Activated T-cell treated with anti-CD3 and anti-CD28 coated beads for 48 hours (primary cell): ENCODE measurements at places on chromosomes 1 and 21.

DNA sequence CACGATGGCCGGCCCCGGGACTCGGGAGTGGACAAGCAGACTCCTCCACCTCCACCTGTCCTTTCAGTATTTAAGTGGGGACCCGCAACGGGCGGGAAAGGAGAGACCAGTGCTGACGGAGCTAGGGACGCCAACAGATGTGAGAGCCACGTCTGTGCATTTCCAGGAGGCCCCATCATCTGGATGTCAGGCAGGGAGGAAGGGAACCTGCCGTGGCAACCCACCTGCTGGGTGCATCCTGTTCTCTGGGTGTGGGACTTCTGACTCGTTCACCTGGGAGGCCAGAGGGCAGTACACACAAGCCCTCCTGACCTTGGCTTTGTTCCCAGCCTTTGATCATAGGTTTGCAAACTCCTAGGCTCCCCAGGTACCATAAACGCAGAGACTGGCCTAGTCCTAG is 5.6 kb upstream of the PCBP3 start:
- DNase-seq = no peak

- no peak for DNase-seq
Observed at GRCh38 chr1:38153778-38154470, 107.3 kb upstream of the POU3F1 start.

DNA sequence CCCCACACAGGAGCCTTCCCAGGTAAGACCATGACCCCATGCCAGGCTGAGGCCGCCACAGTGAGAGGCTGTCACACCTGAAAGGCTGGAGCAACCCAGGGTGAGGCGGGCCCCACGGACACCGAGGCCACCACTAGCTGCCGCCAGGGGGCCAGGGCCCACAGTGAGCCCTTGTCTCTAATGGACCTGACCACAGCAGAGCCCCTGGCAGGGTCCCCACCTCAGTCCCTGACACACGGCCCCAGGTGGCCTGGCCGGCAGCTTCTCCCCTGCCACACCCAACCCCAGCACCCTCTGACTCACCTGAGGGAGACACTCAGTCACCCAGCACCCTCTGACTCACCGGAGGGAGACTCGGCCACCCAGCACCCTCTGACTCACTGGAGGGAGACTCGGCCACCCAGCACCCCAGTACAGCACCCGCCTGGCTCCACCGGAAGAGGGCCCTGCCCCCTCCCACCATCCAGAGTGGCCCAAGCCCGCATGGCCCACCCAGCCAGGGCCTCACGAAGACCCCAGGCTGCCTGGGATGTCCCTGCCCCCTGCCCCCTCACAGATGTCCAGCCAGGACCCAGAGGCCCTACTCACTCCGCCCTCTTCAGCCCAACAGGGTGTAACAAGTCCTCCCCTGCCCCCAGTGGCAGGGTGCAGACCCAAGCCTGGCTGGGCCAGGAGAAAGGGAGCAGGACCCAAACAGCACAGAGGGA is 4.4 kb downstream of the DVL1 start:
- peak; percentile 63 for DNase-seq

DNA sequence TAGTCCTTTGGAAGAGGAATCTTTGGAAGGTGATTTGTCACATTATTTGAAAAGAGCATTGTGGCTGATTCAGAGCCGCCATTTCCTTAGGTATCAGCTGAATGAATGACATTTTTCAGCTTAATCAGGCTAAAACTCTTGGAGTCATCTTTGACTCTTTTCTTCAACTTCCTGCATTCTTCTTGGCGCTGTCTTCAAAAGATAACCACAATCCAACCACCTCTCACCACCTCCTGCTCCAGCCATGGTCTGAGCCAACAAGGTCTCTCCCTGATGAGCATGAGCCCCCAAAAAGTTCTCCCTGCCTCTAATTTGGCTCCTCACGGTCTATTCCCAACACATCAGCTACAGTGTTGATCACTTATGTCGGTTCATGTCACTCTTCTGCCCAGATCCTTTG is 297.6 kb upstream of the RUNX1 start:
- no peak for DNase-seq

GRCh38 chr1:167584581-167584980 is 31.0 kb upstream of the CREG1 start:
- DNase-seq = no peak

GRCh38 chr1:90502194-90502593 is 214.9 kb downstream of the BARHL2 start:
- DNase-seq = no peak

GRCh38 chr1:25821630-25822091 is 1.9 kb downstream of the MTFR1L start:
- no peak for DNase-seq

- DNase-seq = no peak
Observed at GRCh38 chr21:29300807-29301138, 2.1 kb downstream of the BACH1 start.

GRCh38 chr21:29939924-29940275 is at the start of gene GRIK1:
Gene GRIK1 (minus strand): TSS chr21:29939996.
- DNase-seq = no peak

- no peak for DNase-seq
Observed at GRCh38 chr1:95888941-95889390, 655.0 kb downstream of the RWDD3 start.

DNA sequence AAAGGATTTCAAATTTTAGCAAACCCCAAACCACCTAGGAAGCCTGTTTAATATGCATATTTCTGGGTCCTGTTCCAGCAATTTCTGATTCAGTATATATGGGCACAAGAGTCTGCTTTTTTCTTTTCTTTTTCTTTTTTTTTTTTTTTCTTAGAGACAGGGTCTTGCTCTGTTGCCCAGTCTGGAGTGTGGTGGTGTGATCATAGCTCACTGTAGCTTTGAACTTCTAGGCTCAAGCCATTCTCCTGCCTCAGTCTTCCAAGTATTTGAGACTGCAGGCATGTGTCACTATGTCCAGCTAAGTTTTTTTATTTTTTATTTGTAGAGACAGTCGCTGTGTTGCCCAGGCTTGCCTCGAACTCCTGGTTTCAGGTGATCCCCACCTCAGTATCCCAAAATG is 34.8 kb downstream of the CCDC18 start:
- no peak for DNase-seq

DNA sequence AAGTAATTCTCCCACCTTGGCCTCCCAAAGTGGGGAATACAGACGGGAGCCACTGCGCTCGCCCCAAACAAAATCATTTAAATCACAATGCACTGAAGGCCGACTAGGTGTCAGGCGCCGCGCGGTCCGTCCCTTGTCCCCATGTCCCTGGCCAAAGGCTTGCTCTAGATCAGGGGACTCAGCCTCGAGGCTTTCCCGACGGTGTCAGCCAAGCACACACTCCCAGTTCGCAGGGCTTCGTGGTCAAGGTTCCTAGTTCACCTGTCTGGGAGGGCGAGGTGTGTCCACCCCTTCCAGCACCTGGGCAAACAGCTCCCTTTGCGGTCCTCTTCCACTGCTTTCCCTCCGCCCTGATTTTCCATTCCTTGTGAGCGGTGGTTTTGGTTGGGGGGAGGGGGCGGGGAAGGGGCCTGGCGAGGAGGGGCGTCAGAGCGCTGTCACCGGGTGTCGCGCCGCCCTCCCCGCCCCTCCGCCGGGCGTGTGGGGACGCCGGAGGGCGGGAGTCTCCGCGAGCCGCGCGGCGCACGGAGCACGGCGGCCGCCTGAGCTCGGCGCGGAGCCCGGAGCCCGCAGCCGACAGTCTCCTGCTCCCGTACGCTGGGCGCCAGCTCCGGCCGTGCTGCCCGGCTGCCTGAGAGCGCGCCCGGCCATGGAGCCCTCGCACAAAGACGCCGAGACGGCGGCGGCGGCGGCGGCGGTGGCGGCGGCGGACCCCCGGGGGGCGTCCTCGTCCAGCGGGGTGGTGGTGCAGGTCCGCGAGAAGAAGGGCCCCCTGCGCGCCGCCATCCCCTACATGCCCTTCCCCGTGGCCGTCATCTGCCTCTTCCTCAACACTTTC is at the start of gene STUM:
TSS of gene STUM (plus strand) at position 509 of the 838 bp plus-strand sequence. CDS start at position 650, 141 bp downstream.
- peak; percentile 18 for DNase-seq

GRCh38 chr1:245409341-245410195 is 254.8 kb downstream of the KIF26B start:
- no peak for DNase-seq

DNA sequence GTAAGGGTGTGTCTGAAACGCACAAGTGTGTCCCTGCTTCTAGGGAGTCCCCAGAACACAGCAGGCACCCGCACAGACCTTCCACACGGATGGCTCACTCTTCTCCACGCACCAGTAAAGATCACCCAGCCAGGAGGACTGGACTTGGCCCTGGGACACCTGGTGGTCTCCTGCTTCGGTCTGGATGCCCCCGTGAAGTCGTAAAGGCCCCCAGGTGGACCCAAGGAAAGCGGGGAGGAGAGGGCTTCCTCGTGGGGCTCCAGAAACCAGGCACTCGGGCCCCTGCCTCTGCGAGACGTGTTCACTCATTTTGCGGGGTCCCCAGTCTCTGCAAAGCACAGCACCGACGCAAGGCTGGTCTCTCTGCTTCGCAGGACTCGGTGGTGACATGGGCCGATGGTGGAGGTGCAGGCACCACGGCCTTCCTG is 20.2 kb upstream of the COL6A2 start:
- DNase-seq = no peak

- no peak for DNase-seq
Observed at GRCh38 chr21:26408511-26408910, 164.6 kb downstream of the CYYR1 start.

DNA sequence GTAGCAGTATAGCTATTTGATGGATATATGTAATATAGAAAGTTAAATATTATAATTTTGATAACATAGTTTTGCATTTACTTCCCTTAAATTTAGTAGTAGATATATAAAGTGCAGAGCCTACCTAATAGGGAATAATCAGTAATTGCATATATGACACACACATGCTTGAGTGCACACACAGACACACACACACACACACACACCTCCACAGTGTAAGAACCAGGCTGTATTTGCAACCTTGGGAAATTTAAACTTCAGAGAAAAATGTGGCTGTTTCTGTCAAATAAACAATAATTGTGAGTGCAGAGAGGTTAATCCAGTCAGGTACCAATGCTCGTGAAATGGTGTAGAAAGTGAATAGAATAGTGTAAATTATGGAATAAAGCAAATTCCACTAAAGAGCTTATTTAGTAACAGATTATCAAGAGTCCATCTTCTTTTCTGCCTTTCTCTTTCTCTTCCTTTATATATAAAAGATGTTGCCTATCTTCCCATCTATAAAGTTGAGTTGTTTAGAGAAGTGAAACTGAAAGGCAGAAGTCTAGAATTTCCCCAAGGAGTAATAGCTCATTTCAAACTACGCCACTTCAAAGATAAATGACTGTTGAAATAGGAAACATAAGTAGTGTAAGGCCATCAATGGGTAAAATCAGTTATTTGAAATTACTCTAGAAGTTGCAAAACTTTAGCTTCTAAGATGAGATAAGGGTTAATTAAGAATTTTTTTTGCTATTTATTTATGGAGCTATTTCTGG is 273.7 kb downstream of the SRGAP2C start:
- DNase-seq = no peak

- no peak for DNase-seq
Observed at GRCh38 chr1:236659792-236660587, 26.3 kb upstream of the ACTN2 start.

DNA sequence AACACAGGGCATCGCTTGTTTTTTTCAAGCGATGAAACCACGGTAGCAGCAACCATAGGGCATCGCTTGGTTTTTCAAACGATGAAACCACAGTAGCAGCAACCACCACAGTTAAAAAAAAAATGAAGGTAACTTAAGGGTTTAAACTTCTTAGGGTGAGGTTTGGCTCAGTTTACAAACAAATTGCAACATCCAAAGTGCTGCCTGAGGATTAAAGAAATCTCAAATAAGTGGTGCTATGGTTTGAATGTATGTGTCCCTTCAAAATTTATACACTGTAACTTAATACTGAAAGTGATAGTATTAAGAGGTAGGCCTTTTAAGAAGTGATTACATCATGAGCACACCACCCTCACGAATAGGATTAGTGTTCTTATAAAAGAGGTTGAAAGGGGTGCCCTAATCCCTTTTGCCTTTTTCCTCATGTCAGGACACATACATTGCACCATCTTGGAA is 6.4 kb upstream of the GBP5 start:
- DNase-seq = no peak

- no peak for DNase-seq
Observed at GRCh38 chr1:156194300-156194652, 372 bp downstream of the SLC25A44 start.

DNA sequence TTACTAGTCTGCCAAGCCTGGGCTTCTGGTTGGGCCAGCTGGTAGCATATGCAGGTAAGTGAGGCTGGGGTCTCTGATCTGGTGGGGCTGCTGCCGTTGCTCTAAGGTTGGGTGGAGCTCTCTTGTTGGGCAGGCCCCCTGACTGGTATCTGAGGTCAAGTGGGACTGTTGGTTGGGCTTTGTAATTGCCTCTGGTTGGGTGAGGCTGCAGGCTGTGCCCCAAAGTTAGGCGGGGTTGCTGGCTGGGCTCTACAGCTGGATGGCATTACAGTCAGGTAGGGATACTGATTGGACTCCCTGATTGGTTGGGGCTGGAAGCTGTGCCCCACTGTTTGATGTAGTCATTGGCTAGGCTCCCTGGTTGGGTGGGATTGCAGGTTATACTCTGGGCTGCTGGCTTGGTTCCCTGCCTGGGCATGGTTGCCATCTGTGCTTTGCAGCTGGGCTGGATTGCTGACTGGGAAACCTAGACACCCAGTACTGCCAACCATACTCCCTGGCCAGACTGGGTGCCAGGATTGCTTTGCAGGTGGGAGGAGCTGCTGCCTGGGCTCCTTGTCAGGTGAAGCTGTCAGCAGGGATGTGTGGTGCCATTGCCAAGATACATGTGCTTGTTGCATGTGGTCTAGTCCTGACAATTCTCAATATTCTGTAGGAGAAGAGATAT is 130.5 kb downstream of the RABGAP1L start:
- DNase-seq = no peak

GRCh38 chr1:11731691-11732283 is 4.1 kb upstream of the AGTRAP start:
- DNase-seq = no peak

DNA sequence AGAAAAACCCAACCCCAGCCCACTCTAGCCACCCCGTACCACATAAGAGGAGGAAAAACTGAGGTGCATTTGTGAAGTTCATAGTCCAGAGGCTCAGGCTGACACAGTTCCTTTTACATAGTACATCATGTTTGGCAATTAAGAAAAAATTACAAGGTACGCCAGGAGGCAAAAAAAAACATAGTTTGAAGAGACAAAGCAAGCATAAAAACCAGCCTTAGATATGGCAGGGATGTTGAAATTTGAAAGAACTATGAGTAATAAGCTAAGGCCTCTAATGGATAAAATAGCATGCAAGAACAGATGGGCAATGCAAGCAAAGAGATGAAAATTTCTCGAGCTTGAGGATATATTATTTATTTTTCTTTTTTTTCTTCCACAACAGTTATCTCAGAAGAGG is 31.9 kb downstream of the MIXL1 start:
- DNase-seq = no peak

DNA sequence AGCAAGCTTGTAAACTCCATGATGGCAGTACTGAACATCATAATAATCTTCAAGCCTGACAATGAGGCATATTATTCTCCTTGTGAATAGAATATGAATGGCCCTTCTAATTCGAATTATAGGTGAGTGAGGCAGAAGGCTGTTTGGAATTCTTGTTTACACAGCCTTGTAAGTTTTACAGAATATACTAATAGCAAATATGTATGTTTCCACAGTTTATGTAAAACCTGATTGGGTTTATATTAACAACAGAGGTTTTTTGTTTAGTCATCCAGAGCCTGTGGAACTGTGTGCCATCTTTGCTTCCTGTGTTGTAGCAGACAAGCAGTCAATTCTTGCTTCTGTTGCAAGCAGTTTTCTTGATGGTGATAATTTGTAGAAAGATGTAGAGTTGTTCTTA is 8.0 kb downstream of the OSBPL9 start:
- DNase-seq = no peak
